ENCODE measurements at places on chromosomes 7 and 10.

DNA sequence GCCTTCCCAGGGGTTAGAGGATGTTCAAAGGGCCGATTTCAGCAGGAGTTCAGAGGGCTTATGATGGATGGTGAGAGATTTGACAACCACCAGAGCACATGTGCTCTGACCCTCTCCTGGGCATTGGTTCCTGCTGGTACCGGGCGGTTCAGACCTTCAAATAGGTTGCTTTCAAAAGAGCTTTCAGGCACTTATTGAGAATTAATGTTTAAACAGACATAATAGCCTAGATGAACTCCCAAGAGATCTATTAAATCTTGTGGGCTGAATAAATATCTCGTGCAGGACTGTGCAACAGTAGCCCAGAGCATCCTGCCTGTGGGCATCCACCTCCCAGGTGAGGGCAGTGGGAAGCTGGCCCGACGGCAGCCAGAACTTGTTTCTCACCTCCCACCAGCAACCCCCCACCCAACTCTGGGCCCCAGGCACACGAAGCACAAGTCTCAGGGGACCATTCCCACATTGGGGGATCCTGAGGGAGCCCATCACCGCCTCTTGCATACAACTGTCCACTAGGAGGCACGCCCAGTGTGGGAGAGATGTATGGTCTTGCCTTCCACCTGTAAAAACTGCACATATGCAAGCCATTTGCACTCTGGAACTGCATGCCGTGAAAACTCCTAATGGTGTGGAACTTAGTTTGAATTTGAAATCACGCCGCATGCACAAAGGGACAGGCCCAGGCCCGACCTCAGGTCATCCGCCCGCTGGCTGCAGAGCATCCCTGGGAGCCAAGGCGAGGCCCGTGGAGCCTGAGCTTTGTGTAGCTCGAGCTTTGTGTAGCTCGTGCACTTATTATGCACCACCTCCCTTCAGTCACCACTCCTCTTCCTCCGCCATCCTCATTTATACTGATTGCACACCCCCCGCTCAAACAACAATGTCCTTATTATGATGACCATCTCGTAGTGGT, 147.8 kb downstream of the ADCY1 start:
- no peak for DNase-seq

- DNase-seq: no peak
Observed at GRCh38 chr7:55510621-55511020, 61.7 kb downstream of the VOPP1 start.

- no peak for DNase-seq
Observed at GRCh38 chr7:144768633-144769032, 67.2 kb downstream of the TPK1 start.

DNA sequence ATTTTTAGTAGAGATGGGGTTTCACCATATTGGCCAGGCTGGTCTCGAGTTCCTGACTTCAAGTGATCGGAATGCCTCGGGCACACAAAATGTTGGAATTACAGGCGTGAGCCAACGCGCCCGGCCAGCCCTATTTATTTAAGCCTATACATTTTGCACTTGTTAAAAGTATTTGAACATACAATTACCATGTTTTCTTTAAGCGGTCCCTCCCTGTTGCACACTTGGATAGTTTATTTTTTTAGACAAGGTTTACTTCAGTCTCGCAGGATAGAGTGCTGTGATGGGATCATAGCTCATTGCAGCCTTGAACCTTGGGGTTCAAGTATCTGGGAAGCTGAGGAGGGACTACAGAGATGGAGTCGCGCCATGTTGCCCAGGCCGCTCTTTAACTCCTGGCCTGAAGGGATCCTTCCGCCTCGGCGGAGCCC, 35.7 kb upstream of the SRRM3 start:
- no peak for DNase-seq

- DNase-seq: no peak
Observed at GRCh38 chr7:50621973-50622490, 56.8 kb upstream of the DDC start.

DNA sequence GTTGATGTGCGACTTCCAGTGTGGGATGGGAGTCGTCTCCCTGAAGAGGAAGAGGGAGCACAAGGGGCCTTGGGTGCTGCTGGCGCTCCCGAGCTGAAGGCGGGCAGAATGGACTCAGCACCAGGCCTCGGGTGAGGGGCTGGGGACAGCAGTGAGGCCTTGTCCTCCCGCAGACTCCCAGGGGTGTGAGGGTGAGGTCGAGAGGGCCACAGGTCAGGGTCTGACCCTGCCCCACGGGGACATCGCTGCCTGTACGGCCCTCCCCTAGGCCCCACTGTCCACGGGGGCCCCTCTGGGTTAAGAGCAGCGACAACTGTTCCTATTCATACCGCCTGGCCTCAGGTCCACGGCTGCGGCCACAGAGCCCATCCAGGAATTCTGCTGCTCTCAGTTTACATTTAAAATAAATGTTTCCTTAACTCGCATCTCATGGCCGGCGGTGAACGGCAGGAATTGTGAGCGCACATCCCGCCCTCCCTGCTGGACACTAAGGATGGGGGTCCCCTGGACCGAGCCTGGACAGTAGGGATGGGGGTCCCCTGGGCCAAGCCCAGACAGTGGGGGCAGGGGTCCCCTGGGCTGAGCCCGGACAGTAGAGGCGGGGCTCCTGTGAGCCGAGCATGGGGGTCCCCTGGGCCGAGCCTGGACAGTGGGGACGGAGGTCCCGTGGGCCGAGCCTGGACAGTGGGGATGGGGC, 61.7 kb downstream of the PDGFA start:
- no peak for DNase-seq

GRCh38 chr7:44277391-44277790, 48.0 kb downstream of the CAMK2B start:
- no peak for DNase-seq

DNA sequence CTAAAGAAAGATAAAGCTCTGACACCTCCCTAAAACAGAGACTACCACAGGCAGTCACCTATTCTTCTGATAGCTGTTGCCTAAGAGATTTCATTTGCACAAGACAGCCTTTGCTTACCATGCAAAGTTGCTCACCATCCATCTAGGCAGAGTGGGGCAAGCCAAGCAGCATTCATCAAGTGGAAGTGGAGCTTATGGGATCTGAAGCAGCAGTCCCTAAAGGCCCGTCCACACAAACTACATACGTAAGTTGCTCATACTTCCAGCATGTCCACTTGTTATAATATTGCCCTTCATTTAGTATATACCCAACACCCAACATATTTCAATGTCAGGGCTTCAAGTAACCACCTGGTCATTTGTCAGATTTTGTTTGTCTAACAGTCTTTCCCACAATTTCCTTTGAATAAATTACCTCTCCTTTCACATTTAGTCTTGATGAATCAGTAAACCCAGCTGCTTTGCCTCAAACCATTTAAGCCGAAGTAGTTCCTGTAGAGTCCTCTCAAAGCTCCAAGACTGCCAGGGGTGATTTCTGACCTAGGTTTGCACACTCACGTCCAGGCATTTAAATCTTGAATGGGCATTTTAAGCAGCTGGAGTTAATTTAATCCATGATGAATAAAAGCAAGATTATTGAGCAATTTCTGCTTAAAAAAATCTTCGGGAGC, 67.9 kb downstream of the ATAD1 start:
- DNase-seq: peak; percentile 60

- no peak for DNase-seq
Observed at GRCh38 chr10:2471811-2472210, 595.5 kb upstream of the PFKP start.

GRCh38 chr10:106111246-106111645, 1053.3 kb downstream of the SORCS1 start:
- peak; percentile 37 for DNase-seq

- no peak for DNase-seq
Observed at GRCh38 chr10:109215291-109216075, 707.8 kb downstream of the XPNPEP1 start.

DNA sequence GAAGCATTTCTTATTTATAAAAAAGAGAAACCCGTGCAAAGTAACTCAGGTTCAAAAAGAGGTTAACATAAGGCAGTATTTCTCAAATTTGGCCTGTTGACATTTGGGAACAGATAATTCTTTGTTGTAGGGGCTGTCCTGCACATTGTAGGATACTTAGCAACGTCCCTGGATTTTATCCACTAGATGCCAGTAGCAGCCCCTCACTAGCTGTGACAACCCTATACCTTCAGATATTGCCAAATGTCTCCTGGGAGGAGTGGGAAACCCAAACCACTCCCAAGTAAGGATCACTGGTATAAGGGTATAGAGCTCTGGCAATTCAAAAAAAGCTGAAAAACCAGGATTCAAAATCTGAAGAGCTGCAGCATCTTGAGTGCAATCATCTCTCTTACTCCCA, 202.3 kb upstream of the PRKCQ start:
- DNase-seq: no peak

DNA sequence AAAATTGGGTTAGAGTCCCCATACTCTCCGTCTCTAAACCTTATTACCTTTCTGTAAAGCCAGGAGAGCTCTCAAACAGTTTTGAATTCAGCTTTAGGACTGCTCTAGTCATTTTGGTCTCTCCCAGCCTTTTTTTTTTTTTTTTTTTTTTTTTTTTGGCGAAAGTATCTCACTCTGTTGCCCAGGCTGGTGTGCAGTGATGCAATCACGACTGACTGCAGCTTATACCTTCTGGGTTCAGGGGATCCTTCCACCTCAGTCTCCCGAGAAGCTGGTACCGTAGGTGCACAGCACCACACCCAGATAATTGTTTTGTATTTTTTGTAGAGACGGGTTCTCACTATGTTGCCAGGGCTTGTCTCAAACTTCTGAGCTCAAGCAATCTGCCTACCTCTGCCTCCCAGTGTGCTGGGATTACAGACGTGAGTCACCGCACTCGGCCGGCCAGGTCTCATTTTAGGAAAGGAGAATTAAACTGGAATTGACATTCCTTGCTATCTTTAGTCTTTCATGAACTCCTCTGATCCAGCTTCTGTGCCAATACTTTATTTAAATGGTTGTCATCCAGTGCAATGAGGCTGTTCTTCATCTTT, 31.4 kb upstream of the RSU1 start:
- no peak for DNase-seq

- DNase-seq: no peak
Observed at GRCh38 chr7:30427296-30428070, 51.1 kb downstream of the NOD1 start.

- no peak for DNase-seq
Observed at GRCh38 chr7:70303780-70304179, 705.5 kb downstream of the AUTS2 start.

- DNase-seq: peak; percentile 57
Observed at GRCh38 chr7:100444311-100445278, 8.3 kb upstream of the PPP1R35 start.

DNA sequence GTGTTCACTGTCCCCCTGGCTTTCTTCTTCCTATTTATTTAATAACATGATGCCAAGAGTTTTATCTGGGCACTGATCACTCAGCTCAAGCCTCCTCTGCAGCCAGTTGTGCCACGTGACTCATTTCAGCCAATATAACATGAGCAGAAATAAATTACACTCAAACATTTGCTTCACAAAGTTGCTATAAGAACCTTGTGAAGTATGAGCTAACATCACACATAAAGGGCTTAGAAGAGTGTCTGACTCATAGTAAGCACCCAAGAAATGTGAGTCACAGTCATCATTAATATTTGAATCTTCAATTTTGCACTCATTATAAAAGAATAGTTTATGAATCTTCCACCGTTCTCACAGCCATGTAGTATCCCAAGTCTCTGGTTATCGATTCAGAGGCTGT, 414.6 kb upstream of the NPVF start:
- DNase-seq: no peak

- DNase-seq: no peak
Observed at GRCh38 chr10:120782336-120782735, 68.8 kb upstream of the WDR11 start.

- DNase-seq: no peak
Observed at GRCh38 chr10:124293616-124294449, 124.9 kb downstream of the OAT start.

- DNase-seq: peak; percentile 79
Observed at GRCh38 chr7:132516042-132516840, 60.0 kb downstream of the PLXNA4 start.

DNA sequence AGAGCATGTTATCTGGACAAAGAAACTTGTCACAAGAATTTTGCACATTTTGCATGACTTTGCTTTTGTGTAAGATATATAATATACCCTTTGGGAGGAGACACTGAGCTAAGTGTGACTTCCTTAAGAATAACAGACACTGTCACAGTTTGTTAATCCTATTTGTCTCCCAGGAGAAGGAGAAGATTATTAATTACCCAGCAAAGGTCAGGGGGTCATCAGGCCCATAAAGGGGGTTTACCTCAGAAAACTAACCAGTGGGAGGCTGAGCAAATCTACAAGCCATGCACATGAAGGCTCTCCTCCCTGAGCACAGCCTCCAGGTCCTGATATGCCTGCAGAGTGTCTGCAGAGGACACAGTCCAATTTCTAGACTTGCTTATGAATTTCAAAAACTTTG, 10.1 kb upstream of the MET start:
- DNase-seq: no peak

- DNase-seq: no peak
Observed at GRCh38 chr7:153641199-153641598, 411.0 kb upstream of the DPP6 start.

DNA sequence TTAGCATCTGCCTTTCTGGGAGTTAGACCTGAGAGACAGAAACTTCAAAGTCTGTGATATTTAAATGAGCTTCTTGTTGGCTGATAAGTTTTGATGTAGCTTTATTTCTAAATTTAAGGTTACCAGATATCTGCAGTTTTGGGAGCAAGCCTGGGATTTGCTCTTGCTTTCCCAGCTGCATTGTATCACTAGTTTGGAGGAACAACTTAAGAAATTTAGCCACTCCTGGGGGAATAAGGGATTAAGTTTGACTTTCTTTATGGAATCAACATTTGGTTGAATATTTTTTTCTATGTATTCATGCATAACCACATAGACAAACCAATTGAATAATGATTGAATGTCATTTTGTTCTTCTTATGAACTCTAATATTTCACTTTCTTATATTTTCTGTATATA, 178.6 kb downstream of the POLR1F start:
- DNase-seq: no peak
